ENCODE measurements at places on chromosomes 12 and 14. TPM values are rescaled to one million over a fixed set of nuclear protein-coding genes. Genes with fewer than 3 reads are reported as not detected.

GRCh38 chr12:46831335-46832129, 5.7 kb upstream of the SLC38A4 start:
- no peak for DNase-seq

- no peak for DNase-seq
Observed at GRCh38 chr14:91606851-91607250, 96.7 kb upstream of the PPP4R3A start.

DNA sequence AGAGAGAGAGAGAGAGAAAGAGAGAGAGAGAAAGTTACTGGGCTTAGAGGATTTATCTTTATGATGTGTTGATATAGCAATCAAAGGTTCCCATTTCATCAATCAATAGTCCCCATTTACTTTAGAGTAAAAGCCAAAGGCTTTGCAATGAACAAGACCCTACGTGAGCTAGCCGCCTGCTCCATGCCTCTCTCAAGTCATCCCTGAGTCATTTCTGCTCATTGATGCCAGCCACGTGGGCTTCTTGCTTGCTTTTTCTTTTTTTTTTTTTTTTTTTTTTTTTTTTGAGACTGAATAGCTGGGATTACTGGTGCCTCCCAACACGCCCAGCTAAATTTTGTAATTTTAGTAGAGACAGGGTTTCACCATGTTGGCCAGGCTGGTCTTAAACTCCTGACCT, 70.9 kb downstream of the GPR135 start:
- no peak for DNase-seq

- no peak for DNase-seq
Observed at GRCh38 chr12:105738051-105738450, 400.7 kb downstream of the NUAK1 start.

DNA sequence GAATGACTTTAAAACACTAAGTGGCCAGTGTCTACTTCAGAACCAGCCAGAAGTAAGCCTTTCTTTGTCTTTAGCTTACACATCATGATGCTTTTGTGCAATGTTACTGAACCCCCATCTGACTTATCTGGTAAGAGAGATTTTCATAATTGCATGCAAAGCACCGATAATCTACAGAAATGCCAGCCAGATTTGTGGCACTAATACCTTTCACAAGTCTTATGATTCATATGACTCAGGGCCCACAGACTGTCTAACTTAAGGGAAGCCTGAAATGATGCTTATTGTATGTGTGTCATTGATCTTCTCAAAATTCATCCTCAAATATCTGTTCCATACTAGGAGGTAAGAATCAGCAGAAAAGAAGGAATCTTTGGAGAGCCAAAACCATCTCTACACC, 18.0 kb downstream of the IGF1 start:
- DNase-seq: no peak

GRCh38 chr12:52035190-52035589, 16.1 kb upstream of the NR4A1 start:
- no peak for DNase-seq

DNA sequence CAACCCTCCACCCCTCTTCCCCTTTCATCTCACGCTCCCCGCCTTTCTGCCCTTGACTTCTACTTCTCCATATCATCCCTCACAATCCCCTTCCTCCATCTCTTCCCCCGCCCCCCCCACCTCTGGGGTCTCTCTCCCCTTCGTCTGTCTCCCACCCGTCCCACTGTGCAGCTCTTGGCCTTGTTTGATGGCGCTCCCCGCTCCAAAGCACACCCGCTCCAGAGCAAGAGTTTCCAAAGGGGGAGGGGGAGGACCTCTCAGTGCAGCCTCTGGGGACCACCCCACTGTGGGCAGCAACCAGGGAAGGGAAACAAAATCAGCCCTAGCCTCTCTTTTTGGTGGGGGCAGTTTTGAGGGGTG, 774 bp downstream of the CHGA start:
- DNase-seq: no peak

GRCh38 chr12:32773691-32774090, 18.0 kb upstream of the YARS2 start:
- DNase-seq: no peak

DNA sequence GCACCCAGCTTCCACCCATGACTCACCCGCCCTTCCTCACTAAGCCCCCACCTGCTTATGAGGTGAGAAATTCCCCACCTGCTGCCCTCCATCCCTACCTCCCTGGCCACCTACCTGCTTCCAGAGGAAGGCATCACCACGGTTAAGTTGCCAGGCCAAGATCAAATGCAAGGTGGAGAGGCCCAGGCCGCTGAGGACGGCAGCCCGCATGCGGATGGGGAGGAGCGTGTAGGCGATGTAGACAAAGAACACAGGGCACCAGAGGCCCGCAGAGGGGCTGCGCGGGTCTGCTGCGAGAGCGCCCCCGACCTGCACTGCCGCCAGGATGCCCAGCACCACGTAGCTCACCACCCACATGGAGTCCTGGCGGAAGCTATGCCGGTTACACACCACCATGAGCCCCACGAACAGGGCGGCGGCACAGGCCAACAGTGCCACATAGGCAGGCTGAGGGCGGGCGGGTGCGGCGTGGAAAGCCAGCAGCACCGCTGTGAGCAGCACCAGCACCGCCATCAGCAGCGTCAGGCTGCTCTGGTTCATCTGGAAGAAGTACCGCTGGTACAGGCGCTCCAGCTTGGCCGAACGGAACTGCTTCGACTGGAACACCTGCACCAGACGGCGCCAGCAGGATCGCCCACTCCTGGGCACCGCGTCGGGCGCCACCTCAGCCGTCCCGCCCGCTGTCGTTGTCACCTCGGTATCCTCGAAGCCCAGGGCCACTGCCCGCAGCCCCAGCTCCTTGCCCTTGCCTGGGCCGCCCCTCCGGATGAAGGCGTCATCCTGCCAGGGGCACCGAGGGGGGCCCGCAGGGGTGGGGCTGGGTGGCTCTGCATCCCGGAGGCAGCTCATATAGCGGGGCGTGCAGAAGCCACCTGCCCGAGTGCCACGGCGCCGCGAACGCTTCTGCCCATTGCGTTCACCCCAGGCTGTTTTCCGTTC, 6.2 kb downstream of the ADCY6 start:
- no peak for DNase-seq

DNA sequence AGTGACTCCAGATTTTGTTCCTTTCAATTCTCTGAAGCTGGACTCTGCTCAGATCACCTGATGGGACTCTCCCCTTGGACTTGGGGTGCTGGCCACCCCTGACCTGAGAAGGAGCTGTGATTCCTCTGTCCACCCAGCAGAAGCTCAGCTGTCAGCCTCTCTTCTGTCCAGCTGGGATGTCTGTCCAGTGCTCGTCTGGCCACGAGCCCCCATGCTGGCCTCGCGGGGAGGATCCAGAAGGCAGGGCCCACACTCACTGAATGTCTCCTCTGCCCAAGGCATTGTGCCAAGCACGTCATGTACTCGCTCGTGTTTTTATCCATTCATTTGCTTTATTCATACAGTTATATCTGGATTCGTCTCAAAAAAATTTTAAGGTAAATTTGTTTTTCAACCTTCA, 14.2 kb upstream of the SLC24A4 start:
- no peak for DNase-seq

GRCh38 chr14:52315355-52315718, 1.2 kb downstream of the PTGER2 start:
- no peak for DNase-seq

GRCh38 chr14:99277530-99277929, 5.5 kb upstream of the BCL11B start:
- no peak for DNase-seq

Gene HOXC12
- not detected for total RNA-seq

Gene ZNF740
- total RNA-seq: 113 TPM

Gene HVCN1
- total RNA-seq: 21.0 TPM

Gene CCDC197
- not detected for total RNA-seq

Gene OR10G2
- not detected for total RNA-seq

Gene COX6A1
- total RNA-seq: 131 TPM

Gene SYNE3
- total RNA-seq: 47.1 TPM

Gene CCDC38
- 0.39 TPM for total RNA-seq

Gene TMEM119
- total RNA-seq: 0.26 TPM
